ENCODE measurements at places on chromosomes 11 and 22.

DNA sequence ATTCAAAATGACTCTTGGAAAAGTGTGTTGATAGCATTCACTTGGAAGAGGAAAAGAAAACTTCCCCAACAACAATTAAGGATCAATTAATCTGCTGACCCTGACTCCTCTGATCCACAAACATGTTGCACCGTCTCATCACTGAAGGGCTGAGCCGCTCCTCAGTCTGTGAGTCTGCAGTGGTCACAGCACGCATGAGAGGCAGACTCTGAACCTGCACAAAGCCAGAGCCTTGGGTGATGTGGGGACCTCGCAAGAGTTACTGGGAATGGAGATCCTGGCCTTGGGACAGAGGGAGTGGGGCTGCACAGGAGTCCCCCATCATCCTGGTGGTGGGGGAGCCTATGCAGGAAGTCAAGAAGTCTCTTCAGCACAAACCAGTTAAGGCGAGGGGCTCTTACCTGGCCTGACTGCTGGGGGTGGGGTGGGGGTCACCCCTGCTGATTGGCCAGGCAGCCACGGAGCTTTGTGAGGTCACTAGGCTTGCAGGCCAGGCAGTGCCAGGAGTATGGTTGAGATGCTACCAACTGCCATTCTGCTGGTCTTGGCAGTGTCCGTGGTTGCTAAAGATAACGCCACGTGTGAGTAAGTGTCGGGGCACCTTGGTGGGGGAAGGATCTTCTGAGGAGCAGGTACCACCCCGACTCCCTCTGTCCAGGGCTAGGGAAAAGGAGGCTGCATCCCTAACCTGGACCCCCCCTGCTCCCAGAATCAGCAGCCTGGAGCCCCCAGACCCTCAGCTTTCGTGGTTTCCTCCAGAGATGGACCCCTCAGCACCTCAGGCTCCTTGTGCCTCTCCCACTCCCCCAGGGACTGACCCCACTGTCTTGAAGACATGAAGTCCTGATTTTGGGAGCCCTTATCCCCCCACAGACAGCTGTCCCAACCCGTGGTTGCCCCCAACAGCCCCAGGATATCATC lies at the start of gene ACR:
Gene ACR (plus strand): TSS at position 477 of the 921 bp plus-strand sequence. CDS start 32 bp downstream, at position 509.
- no peak for DNase-seq

GRCh38 chr11:47410370-47411264 lies 2.2 kb downstream of the SLC39A13 start:
- DNase-seq = no peak

DNA sequence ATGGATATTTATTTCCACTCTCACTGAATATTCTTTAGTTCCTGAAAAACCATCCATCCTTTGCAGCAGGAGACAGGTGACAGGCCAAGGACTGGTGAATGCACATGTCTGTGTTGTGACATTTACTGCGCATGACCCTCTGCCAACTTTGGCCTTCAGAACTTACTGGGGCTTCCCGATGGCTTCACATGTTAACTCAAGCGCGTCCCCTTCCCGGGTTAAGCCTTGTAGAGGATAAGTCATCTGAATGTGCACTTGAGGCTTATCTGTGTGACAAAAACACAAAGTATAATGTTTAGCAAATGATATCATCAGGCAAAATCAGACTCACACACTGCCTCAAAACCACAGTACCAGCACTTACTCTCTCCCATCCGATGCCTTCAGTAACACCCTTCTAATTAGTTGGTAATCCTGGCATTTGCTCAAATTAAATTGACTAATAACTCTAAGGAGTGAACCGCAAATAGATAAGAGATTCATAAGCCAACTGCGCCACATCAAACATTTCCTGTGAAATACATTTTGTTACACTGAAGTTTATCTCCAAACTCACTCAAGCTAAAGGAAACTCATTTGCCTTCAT lies 286.4 kb downstream of the CADM1 start:
- DNase-seq = no peak

DNA sequence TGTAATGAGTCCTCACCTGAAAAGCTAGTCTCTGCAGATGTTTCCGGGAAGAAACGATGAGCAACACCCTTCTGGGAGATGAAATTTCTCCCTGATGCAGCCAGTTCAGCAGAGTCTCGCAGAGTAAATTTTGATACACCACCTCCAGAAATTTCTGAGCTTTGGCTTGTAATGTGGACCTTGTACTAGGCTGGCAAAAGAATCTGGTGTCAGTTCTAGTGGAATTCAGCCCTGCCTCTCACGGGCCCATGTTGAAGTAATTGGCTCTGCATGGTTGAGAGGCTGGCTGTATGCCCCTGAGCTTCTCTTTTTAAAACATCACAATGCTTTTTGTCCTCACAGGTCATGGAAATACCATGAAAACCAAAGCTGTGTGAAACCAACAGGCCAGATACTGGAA lies at the start of gene GLYAT:
Gene GLYAT (minus strand): TSS at position 125 of the 400 bp plus-strand sequence. CDS start 7,447 bp downstream, outside the sequence.
- DNase-seq = no peak

- DNase-seq = no peak
Measured at GRCh38 chr11:132493801-132494200, 1038.5 kb downstream of the OPCML start.
